ENCODE measurements at places on chromosomes 6 and 20.

DNA sequence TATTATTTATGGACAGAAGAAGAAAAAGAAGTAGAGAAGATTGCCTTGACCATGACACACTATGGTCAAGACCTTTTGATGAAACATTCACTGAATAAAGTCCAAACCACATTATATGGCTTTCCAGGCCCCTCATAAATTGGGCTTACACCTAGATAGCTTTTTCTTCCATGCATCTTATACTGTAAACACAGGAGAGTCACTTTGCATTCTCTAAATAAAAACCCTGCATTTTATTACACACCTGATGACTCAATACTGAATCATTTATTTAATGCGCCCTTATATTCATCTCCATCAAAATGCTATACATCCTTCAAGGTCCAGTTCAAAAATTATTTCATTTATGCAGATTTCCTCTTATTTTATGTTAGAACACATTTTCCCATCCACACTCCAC is 78.0 kb downstream of the COL21A1 start:
- no peak for ATAC-seq

GRCh38 chr6:95676011-95676628 is 98.8 kb downstream of the MANEA start:
- no peak for ATAC-seq

- ATAC-seq: no peak
Observed at GRCh38 chr20:9215539-9215938, 146.7 kb downstream of the PLCB4 start.

DNA sequence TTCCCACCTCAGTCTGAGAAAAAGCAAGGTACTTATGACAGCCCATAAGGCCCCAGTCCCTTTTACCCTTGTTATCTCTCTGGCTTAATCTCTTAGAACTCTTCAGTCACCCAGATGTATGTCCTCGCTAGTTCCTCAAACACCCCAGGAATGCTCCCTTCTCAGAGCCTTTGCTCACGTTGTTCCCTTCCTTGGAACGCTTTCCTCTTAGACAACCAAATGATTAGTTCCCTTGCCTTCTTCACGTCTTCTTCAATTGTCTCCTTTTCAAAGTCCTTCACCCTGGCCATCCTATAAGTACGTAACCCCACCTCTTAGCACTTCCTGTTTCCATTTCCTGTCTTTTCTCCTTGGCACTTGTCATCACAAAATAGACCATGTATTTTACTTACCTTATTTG is 1.1 kb upstream of the APOBEC2 start:
- no peak for ATAC-seq

DNA sequence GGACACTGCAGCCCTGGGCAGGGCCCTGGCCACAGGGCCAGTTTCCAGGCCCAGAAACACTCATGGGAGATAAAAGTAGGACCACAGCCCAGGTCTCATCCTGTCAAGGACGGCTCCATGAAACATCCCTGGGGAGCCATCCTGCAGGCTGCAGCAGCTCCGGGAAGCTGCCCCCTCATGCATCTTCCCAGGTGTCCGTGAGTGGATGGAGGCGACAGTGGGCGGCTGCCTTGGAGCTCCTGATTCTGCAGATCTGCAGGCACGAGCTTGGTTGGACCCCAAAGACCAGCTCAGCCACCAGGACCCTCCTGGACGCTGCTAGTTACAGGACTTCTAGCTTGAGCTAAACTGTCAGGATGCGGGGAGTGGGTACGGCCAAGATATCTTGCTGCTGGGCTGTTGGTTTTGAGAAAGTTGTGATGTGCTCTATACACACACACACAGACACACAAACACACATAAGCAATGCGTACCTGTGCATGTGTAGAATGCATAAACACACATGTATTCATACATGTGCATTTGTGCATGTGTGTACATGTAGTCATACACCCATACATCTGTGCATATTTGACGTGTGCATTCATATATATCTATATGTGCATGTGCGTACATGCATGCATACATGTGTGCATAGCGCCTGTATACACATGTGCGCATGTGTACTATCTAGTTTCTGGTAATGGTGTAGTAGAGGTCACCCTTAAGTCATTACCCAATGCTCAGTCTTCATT is 297.8 kb downstream of the TAF4 start:
- ATAC-seq: no peak

GRCh38 chr6:93679836-93680235 is 260.5 kb upstream of the EPHA7 start:
- ATAC-seq: no peak

All from SK-N-SH treated with all-trans-retinoic acid at 6 μM for 48 hours (cell line).